NCI-H187 treated with DMSO at 0.1 percent for 48 hours (cell line): ENCODE measurements at places on chromosomes 5 and 9.

- no peak for DNase-seq
These were observed 141.1 kb downstream of the GCNT1 start for GRCh38 chr9:76600007-76600615.

GRCh38 chr5:130476325-130476724 lies 572.1 kb downstream of the CHSY3 start:
- no peak for DNase-seq

DNA sequence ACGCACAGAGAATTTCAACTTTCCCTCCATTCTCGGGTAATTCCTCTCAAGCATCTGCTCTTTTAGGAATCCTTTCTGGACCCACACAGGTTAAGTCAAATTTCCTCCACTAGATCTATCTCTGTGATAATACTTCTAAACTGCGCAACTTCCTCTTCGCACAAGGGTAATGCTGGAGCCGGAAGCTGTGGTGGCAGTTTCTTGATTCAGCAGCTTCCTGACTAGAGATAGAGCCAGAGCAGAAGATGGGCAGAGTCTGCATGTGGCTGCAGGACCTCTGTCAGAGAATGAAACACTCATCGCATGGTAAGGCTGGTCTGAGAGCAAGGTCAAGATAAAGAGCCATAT lies 11.1 kb upstream of the CDC42SE2 start:
- no peak for DNase-seq

DNA sequence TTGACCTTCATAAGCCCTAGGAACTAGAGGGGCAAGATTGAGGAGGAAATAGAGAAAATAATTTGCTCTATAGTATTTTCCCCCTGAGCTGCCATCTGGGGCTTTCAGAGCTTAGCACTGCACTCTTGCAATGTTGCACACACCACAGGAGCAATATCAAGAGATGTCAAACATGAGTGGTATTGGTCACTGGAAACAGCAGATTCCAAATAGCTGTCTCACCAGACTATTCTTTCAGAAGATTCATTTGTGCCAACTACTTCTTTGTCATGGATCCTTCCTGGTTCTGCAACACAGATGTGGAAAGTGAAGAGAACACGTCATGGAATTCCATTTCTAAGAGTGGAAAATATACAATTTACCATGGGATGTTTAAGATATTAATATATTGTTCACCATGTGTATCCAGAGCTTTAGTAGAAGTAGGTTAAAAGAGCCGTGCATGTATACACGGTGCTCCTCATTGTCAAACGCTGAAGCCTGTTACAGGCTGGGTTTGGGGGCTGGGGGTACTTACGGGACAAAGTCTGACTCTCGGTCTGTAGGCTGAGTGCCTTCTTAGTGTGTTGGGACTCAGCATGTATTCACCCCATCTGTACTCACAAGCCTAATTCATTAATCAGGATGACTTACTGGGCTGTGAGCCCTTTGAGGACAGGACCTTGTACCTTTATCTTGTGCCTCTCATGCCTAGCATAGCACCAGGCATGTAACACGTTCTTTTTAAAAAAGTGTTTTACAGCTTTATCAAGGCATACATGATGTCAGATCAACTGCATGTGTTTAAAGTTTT lies 31.4 kb upstream of the GDNF start:
- DNase-seq = no peak

DNA sequence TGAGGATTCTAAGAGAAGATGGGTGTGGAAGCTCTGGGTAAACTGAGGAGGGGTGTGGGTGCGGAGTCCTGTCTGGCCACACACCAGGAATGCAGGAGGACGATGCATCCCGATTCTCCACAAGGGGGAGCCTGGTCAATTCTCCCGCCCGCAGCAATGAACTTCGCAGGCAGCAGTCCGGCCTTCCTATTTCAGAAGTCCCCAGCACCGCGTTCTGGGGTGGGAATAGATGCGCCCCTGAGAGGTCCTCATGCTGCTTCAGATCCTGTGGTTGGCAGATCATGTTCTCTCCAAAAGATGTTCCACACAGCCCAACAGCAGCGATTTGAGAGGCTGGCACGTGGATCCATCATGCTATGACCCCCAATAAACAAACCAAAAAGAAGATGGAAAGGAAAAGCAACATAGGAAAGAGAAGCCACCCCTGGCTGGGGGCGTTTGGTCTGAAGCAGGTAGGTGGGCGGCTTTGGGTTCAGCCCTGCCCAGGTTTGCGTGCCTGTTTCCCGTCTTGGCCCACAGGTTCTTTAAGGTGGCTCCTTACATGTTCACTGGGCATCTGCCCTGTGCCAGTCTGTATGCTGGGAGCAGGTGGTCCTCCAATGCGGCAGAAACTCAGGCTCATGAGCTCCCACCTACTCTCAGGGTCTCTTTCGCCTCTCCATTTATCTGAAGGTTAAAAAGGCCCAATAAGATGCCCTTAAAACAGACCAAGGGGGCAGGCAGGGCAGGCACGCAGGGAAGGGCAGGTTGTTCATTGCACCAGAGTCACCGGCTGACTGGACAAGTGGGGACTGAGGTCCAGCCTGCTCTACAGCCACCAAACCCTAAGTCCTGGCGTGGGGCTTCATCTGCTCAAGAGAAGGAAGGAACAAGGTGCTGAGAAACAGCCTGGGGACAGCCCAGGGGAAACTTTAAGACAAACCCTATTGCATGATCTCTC lies 171.6 kb downstream of the PAX5 start:
- DNase-seq = no peak

DNA sequence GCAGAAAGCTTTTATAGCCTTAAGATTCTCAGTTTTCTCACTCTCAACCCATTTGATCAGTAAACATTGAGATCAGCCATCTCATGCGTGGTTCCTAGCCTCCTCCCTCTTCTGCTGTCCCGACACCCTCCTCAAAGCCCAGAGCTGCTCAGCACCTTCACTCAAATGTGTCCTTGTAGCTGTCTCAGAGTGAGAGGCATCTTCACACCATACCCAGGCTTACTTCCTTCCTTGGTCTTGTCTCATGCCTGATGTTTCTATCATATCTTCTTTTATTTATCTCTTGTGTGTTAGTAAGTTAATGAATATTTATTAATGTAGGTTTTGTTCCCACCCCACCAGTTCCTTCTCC lies 72.4 kb upstream of the SNX2 start:
- DNase-seq = no peak

GRCh38 chr9:21078702-21079101 lies 960 bp upstream of the IFNB1 start:
- DNase-seq = no peak
